Putamen (tissue), 1 donor: ENCODE measurements at places on chromosomes 11 and 22.

DNA sequence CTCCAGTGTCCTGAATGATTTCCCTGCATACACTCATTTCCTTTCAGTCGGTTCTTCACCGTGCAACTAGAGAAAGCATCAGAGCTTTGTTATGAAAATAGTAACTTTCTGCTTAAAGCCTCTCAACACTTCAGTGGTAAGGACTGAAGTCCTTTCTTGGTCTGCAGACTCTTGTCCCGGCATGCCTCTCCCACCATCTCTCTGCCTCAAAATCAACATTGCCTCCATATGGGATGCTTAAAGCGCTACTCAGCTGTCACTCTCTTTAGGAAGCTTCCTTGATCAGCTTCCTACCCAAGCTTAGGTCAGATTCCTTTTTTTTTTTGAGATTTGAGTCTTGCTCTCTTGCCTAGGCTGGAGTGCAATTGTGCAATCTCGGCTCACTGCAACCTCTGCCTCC lies 36.7 kb downstream of the APLP2 start:
- no peak for DNase-seq

DNA sequence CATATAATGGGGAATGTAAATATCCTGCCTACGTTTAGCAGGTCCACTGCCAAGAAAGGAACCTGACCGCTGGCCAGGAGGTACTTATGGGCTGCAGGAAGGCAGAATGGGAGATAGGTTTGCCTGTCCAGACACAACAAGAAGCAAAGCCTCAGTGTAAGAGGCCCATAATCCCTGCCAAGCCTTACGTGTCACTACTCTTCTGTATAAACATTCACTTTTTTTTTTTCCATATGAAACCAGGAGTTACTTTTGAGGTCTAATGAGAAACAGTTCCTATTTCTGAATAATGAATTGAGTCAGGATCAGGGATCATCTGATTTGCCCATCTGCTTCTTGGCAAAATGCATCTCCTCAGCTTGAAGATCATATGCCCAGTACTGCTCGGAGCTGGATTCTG lies 230.2 kb downstream of the NTM start:
- DNase-seq, result no peak

DNA sequence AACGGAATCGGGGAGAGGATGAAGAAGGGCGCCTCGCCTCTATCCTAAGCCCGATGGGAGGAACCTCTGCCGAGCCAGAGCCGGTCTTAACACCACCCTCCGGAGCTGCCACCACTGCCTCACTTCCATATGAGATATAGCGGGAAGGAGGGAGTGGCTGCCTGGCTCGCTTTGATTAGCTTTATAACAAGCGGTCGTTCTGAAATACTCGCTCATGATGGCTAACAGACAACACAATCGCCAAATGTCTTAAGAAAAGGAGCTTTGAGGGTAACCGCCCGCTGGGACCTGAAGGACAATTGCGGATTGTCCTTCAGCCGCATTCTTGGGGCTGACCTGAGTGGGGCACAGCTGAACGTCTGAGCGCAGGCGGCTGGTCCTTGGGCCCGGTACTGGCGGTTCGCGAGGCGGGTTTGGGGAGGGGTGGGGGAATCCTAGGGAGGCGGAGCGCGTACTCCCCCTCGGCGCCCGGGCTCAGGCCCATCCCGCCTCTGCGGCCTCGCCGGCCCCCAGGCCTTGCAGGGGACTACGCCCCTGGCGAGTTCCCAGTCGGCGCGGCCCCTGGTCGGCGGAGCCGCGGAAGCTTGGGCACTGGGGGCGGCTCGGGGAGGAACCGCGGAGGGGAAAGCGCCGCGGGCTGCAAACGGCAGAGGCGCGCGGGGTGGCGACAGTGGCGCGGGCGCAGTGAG lies at the start of gene PLAAT5:
Gene PLAAT5, minus strand, starts transcription at position 617 of the 689 bp plus-strand sequence. Its CDS starts 133 bp downstream, at position 484.
- DNase-seq, result no peak

GRCh38 chr11:79950172-79950571 lies 509.3 kb upstream of the TENM4 start:
- no peak for DNase-seq

GRCh38 chr11:85806876-85807275 lies 4.1 kb downstream of the SYTL2 start:
- no peak for DNase-seq

- peak; percentile 22 for DNase-seq
Observed at GRCh38 chr11:45754261-45754709, 50.7 kb upstream of the SLC35C1 start.

GRCh38 chr11:19735157-19735908 lies 22.7 kb downstream of the NAV2 start:
- peak; percentile 55 for DNase-seq

DNA sequence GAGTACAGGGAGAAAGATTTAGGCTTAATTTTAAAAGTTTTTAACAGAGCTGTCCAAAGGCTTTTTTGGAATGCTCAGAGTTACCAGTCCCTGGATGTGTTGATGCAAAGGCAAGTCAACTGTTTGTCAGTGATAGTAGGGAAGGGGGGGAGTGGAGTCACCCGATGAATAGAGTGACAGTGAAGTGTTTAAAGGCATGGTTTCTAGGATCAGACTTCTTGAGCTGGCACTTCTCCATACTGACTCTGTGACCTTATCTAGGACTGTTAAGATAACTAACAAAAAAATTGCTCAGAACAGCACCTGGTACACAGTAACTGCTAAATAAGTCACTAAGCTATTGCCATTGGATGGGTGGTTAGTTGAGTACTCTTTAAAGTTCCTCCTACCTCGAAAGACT lies 11.3 kb upstream of the RAG2 start:
- no peak for DNase-seq

GRCh38 chr11:83862691-83863090 lies 576.5 kb upstream of the CCDC90B start:
- no peak for DNase-seq

GRCh38 chr11:72123117-72123653 lies 10.7 kb upstream of the ANAPC15 start:
- DNase-seq, result no peak

GRCh38 chr11:50379484-50379883 lies 346.8 kb downstream of the OR4C45 start:
- DNase-seq, result no peak

DNA sequence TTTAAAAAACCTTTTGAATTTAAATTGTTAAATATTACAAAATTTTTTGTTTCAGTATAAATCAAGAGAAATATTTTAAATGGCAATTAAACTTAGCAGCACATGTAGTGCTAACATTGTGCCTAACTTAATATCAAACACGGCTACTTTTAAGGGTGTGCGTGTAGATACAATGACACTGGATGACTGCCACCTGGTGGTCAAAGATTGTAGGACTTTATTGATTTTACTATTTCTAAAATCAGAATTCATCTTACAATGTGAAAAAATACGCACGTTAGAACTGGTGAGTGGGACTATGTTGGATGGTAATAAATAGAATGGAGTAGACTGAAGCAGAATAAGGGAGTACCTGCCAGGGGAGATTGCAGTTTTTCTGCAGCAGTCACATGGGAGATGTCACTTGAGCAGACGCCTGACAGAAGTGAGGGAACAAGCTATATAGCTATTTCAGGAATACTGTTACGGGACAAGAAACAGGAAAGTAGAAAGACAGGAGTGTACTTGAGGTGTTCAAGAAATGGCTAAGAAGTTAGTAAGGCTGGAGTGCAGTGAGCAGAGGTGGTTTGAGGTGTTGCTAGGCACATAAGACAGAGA lies 52.9 kb downstream of the UVRAG start:
- DNase-seq, result no peak

- DNase-seq, result no peak
Observed at GRCh38 chr11:16612566-16613261, 125.7 kb upstream of the C11orf58 start.

GRCh38 chr22:22194931-22195264 lies 49.7 kb upstream of the VPREB1 start:
- DNase-seq, result no peak

DNA sequence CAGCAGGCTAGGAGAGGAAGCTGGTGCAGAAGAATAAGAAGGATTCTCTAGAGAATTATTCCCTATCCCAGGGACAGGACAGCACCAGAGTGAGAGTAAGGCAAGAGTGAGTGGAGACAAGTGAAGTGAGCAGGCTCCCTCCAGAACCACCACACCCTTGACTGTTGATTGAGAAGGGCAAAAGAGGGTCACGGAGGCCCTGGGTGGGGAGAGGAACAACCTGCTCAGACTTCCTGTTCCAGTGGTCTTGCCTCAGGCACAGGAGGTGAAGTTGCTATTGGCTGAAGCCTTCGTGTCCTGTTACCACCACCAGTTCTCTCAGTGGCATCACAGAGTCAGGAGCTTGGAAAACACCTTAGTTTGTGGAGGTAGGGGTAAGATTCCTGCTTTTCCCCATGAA lies 51.7 kb upstream of the CCDC89 start:
- DNase-seq, result no peak
